ENCODE measurements at places on chromosomes 2 and 18.
A peak's percentile ranks its signal among the peaks of the same experiment; 100 is the strongest.

GRCh38 chr2:47719099-47719498 lies 63.8 kb upstream of the MSH6 start:
- no peak for DNase-seq

GRCh38 chr18:66621816-66622576 lies 18.1 kb upstream of the CDH19 start:
- no peak for DNase-seq

- no peak for DNase-seq
Measured at GRCh38 chr2:69721022-69721421, 20.9 kb upstream of the ANXA4 start.

- DNase-seq = no peak
Measured at GRCh38 chr18:5738526-5738925, 156.8 kb downstream of the TMEM200C start.

DNA sequence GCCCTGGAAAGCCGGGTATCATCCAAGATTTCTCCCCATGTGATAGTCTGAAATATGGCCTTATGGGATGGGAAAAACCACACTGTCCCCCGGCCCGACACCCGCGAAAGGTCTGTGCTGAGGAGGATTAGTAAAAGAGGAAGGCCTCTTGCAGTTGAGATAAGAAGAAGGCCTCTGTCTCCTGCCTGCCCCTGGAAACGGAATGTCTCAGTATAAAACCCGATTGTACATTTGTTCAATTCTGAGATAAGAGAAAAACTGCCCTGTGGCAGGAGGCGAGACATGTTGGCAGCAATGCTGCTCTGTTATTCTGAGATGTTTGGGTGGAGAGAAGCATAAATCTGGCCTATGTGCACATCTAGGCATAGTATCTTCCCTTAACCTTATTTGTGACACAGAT lies 26.8 kb downstream of the RUFY4 start:
- no peak for DNase-seq

DNA sequence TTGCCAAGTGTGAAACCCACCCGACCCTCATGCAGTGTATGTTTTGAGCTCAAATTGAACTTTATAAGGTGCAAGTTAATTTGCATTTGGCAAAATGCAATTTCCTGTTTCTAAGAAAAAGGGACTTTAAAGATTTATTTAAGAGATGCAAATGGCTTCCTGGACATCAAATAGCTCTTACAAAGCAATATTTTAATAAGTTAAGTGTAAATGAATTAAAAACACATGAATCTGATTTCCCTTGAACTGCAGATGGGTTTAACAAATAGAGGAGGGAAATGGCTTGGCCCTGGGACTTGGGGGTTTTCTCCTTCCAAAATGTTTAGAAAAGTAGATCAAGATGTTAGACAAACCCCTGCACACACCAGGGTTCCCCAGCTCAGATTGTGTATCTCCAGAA lies 116.0 kb downstream of the EN1 start:
- DNase-seq = no peak

GRCh38 chr2:159903443-159904126 lies 105.6 kb upstream of the CD302 start:
- DNase-seq = peak; percentile 51
